ENCODE measurements at places on chromosomes 12 and 14.
A peak's percentile ranks its signal among the peaks of the same experiment; 100 is the strongest.

DNA sequence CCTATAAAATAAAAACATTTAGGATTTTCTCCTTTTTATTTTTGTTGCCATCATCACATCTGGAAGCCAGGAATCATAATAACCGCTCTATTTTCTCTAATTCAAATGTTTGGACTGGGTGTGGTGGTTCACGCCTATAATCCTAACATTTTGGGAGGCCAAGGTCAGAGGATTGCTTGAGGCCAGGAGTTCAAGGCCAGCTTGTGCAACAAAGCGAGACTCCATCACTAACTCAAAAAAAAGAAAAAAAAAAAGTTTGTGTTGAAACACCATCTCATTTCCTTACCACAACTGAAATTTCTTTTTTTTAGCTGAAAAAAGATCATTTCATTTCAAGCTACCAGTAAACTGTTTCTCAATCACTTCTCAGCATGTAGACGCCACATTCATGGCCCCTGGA, 8.8 kb upstream of the BAZ1A start:
- no peak for DNase-seq

GRCh38 chr12:129873111-129873832, 30.6 kb downstream of the TMEM132D start:
- DNase-seq, result no peak

- peak; percentile 37 for DNase-seq
Observed at GRCh38 chr12:116202940-116203339, 74.6 kb downstream of the MED13L start.

GRCh38 chr14:100828031-100828769, 2.3 kb downstream of the MEG3 start:
- peak; percentile 83 for DNase-seq

DNA sequence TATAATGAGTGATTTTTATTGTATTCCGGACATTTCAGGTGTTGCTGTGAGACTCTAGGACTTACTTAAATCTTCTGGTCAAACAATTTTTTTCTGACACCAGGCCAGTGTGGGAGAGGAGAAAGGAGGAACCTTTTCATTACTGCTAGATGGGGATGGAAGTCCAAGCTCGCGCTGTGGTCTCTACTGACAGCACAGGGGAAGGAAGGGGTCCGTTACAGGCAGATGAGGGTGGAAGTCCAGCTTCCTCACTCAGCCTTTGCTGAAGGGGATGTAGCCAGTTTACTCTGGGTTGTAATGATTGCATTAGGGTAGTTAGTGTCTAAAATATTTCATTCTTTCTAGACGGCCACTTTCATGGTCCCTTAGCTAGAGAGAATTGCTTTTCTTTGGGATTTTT, 26.3 kb upstream of the ST8SIA1 start:
- DNase-seq, result no peak

DNA sequence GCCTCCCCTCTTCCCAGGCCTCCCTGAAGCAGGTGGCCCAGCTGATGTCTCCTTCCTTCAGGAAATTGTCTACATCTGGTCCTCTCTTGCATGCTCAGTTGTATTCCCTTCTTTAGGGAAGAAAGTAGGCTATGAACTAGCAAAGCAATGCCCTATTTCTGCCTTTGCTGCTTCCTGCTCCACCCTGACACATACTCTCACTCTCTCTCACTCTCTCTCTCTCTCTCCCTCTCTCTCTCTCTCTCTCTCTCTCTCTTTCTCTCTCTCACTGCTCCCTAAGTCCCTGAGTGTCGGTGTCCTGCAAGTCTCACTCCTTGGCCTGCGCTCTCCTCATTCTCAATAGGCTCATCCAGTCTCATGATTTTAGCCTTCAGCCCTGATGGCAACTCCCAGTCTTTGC, 19.4 kb upstream of the PARP11 start:
- no peak for DNase-seq

- no peak for DNase-seq
Observed at GRCh38 chr14:60649875-60650372, 647 bp upstream of the SIX1 start.

DNA sequence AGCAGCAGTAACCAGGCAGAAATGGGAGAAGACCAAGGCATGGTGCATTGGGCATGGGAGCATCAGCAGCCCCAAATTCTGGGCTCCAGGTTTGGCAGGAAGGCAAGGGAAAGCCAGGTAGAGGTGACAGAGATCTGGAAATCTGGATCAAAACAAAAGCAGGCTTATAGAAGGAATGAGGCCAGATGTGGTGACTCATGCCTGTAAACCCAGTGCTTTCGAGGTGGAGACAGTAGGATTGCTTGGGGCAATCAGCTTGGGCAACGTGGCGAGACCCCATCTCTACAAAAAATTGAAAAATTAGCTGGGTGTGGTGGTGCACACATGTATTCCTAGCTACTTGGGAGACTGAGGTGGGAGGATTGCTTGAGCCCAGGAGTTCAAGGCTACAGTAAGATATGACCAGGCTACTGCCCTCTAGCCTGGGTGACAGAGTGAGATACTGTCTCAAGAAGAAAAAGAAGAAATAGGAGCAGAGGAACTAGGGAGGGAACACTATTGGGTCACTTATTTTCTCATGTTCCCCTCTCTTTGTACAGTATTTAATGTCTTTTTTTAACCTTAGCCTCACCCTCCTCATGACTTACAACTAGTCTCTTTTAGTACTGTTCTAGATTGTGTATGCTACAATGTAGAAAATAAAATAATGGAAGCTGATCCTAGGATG, 25.1 kb downstream of the SLC4A8 start:
- DNase-seq, result peak; percentile 26

- DNase-seq, result peak; percentile 21
Observed at GRCh38 chr14:22955702-22956569, 954 bp downstream of the HAUS4 start.

DNA sequence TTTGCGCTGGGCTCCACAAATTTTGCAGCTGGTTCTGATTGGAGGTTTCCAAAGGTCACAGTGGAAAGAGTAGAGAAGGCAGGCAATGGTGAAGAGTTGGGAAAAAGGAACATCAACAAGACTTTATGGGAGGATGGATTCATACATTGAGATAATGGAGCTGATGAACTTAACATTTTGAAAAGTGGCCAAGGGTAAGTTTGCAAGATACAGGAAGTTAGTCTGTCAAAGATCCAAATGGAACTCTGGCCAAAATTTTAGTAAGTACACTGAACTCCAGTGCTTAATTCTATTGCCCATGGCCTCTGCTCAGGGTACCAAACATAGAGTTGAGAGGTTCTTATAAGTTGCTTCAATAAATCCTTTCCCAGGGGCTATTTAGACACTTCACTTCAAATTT, 15.6 kb downstream of the CCER1 start:
- DNase-seq, result peak; percentile 58

- no peak for DNase-seq
Observed at GRCh38 chr12:64700532-64700931, 58.7 kb downstream of the GNS start.

DNA sequence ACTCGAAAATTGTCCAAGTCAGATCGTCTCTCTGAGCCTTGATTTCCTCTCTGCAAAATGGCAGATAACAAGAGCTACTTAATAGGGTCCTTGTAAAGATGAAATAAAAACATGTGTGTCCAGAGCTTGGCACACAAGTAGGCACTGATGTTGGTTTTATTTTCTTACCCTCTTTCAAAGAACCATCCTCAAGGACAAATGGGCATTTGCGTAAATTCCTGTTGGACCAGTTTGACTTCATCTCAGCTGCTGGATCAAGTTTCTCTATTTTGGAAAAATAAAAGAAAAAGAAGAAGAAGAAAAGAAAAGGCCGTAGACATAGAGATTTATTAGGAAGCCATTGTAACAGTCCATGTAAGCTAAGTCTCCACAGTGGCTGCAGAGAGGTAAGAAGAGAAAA, 47.2 kb downstream of the MAP1LC3B2 start:
- no peak for DNase-seq

DNA sequence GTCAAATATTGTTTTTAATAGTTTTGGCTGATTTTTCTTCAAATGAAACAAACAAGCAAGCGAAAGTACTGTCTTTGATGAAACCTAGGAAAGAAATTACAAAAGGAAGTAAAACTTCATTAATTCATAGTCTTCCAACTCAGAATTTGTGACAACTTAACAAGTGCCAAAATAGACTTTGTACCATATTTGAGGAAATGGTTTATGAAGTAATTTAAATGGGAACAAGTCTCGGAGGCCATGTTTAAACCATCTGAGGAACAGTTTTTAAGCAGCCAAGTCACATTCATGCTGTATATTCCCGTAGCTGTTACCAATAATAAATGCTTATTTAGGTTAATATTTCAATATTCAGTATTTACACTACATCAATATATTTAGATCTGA, 745 bp upstream of the ARHGDIB start:
- DNase-seq, result no peak

- DNase-seq, result peak; percentile 9
Observed at GRCh38 chr12:85755760-85756159, 80.4 kb downstream of the RASSF9 start.

GRCh38 chr12:57965766-57966165, 24.4 kb downstream of the ATP23 start:
- DNase-seq, result no peak
